ENCODE measurements at places on chromosomes 7 and 10.

GRCh38 chr7:53383131-53383530 lies 347.7 kb downstream of the POM121L12 start:
- no peak for DNase-seq

GRCh38 chr7:151038951-151039849 lies 9.1 kb upstream of the ASIC3 start:
- DNase-seq: peak; percentile 35

DNA sequence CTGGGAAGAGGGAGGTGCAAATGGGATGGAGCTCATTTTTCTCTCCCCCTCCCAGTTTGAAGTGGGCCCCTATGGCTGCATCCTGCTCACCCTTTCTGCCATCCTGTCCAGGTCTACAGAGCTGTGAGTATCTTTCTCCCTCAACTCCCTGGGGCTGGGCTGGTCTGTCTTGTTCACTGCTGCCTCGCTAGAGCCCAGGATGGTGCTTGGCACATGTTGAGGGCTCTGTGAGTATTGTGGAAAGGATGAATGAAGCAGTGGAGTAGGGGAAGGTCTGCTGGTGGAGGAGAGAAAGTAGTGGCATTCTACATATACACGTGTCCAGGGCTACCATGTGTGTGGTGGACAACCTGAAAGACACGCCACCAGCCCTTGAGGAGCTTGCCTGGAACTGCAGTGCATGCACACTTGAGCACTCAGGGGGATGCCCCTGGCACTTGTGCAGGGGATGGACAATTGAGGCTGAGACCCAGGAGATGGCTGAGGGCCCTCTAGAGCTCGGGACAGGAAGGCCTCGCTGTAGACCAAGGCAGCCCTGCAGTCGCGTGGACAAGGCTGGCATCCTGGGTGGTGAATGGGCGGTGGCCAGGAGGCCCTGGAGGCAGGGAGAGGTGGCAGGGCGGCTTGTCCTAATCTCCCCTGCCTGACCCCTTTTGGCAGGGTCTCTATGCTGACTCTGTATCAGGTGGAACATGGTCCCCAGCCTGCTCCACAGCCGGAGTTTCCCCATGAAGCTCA lies 52.3 kb upstream of the AQP1 start:
- no peak for DNase-seq

- no peak for DNase-seq
These were observed 20.6 kb upstream of the AKR1C3 start for GRCh38 chr10:5073659-5074058.

DNA sequence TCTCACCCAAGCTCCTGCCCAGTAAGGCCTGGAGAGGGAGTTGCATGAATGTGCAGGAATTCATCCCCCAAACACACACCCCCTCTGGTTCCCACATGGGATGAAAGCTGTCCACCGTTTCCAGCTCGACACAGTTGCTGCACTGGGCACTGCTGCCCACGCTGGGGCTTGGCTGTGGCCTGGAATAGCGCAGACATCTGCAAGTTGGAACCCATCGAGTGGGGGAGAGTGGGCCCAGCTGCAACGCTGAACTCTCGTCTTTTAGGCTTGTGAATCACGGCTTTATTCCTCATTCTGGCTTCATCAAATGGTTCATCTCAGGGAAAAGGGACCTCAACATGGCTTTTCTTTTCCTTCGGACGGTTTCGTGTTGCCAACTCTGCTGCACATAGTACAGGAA lies 264.7 kb downstream of the DNAJB6 start:
- DNase-seq: no peak

GRCh38 chr10:49023752-49024151 lies 84.1 kb upstream of the LRRC18 start:
- no peak for DNase-seq

- DNase-seq: no peak
These were observed 147.3 kb downstream of the ZMYND11 start for GRCh38 chr10:282294-283139.

- DNase-seq: no peak
These were observed 328.2 kb upstream of the LRRN3 start for GRCh38 chr7:110762546-110763225.

GRCh38 chr7:45993621-45994020 lies 72.5 kb upstream of the IGFBP3 start:
- DNase-seq: no peak

DNA sequence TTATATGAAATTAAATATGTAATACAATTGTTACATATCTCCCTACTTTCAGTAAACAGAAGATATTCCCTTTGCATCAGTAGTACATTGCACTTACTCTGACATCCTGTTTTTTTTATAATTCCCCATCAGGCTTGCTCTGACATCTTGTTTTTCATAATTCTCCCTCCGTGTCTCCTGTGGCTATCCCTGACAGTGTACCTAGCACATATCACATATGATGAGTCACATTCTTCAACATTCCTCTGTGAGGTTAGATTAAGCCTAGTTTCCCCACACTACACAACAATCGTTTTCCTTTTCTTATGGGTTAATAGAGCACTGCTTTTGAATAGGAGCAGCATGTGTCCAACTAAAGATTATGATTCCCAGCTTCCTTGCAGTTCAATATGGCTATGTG lies 250.6 kb upstream of the NPVF start:
- DNase-seq: no peak
